ENCODE measurements at places on chromosomes 4 and X.
A peak's percentile ranks its signal among the peaks of the same experiment; 100 is the strongest.

GRCh38 chrX:100379388-100379986, 30.6 kb downstream of the PCDH19 start:
- DNase-seq, result no peak

- no peak for DNase-seq
These were observed 216.2 kb downstream of the ADGRA3 start for GRCh38 chr4:22299678-22300077.

DNA sequence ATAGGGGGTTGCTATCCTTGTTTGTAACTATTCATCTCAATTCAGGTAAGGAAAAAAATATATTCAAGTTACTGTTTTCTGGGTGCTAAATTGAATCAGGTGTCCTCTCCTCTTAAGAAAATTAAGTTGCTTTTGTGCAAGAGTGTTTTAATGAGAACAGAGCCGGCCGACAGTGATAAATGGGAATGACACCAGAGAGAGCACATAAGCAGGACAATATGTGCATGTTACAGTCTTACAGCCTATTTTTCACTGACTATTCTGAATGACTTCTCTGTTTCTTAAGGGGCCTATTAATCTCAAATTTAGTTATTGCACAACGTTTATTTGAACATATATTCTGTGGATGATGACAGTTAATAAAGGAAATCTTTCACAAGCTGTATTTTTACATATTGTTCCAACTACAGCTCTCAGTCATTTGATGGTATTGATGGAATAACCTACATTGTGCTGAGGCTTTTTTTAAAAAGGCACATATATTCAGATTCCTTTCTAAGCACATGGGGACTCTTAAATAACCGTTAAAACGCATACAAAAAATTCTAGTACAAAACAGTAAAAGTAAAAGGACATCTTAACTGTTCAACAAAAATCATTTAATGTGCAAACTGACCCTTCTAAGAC, 68.4 kb downstream of the SLC10A7 start:
- no peak for DNase-seq

GRCh38 chrX:132491191-132491590, 2.4 kb upstream of the MBNL3 start:
- no peak for DNase-seq

- DNase-seq, result peak; percentile 3
These were observed 61.6 kb downstream of the KIT start for GRCh38 chr4:54719378-54719777.

DNA sequence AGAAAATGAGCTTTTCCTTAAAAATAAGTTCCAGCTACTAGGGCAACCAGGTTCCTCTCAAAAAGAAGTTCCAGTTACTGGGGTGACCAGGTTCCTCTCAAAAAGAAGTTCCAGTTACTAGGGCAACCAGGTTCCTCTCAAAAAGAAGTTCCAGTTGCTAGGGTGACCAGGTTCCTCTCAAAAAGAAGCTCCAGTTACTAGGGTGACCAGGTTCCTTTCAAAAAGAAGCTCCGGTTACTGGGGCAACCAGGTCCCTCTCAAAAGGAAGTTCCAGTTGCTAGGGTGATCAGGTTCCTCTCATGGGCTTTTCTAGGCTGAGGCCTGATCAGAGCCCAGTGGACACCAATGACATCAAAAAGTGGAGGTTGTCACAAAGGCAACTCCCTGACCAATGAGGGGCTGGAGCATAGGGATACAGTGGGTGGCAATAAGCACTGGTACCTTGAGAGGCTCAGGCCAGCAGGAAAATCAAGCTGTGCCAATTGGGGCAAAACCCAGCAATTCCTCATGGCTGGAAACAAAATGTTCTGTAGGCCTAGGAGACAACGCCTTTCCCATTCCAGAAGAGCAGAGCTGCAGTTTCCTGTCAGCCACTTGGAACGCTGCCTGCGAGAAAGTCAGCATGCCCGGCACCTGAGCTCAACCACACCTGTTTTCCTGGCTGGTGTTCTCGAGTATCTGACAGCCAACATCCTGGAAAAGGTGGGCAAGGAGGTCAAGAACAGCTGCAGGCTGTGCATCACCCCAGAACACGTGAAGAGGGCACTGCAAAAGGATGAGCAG, 12.3 kb upstream of the SYTL5 start:
- no peak for DNase-seq

DNA sequence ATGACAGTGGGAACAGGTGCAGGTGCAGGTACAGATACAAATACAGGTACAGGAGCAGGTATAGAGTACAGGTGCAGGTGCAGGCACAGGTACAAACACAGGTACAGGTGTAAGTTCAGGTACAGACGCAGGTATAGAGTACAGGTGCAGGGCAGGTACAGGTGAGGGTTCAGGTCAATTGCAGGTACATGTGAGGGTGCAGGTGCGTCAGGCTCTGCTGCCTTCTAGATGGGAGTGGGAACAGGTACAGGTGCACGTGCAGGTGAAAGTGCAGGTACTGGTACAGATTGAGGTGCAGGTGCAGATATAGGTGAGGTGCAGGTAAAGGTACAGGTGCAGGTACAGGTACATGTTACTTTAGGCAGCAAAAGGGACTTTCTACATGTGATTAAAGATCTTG, 85.7 kb downstream of the CRLF2 start:
- no peak for DNase-seq

GRCh38 chr4:102105983-102106382, 239.3 kb downstream of the SLC39A8 start:
- DNase-seq, result no peak

DNA sequence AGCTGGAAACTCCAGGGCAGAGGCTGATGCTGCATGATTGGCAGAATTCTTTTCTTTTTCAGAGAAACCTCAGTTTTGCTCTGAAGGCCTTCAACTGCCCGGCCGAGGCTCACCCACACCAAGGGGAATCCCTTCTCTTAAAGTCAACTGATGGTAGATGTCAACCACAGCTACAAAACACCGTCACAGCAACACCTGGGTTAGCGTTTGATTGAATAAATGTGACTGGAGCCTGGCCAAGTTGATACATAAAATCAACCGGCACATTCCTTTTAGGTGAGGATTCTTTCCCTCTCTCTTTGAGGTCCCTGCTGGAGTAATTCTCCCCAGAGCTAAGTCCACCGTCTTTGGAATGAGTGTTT, 15.2 kb upstream of the KIAA0232 start:
- DNase-seq, result no peak

GRCh38 chr4:57544811-57545654, 434.8 kb upstream of the IGFBP7 start:
- no peak for DNase-seq

DNA sequence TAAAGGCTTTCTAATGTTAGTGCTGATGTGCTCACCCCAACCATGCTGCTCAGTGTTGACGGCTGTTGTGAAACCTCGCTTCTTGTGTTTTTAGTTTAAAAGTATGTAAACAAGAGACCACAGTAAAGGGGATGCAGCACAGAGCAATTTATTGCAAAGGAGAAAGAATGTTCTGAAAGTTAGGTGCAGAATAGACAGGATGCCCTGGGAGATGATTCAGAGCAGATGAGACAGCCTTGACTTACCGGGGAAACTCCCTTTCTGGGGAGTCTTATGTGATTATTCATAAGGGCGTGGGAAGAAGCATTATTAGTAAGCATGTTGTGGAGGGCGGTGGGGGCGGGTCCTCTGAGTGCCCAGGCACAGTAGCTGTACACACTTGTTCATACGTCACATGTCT, 47.7 kb downstream of the EVC start:
- peak; percentile 87 for DNase-seq

DNA sequence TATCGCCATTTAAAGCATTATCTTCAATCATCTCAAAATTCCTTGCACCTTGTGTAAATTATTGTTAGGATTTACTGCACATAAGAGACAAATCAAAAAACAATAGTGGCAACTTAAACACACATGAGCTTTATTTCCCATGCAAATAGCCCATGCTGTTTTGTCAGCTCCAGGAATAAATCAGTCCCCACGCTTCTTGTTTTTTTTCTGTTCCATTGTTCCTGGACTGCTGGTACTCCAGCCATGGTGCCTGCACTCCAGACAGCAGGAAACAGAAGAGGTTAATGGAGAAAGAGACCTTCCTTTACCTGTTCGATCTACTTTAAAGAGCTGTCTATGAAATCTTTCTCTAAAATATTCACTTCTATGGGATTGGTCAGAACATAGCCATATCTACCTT, 1515.7 kb upstream of the TENM3 start:
- DNase-seq, result no peak

DNA sequence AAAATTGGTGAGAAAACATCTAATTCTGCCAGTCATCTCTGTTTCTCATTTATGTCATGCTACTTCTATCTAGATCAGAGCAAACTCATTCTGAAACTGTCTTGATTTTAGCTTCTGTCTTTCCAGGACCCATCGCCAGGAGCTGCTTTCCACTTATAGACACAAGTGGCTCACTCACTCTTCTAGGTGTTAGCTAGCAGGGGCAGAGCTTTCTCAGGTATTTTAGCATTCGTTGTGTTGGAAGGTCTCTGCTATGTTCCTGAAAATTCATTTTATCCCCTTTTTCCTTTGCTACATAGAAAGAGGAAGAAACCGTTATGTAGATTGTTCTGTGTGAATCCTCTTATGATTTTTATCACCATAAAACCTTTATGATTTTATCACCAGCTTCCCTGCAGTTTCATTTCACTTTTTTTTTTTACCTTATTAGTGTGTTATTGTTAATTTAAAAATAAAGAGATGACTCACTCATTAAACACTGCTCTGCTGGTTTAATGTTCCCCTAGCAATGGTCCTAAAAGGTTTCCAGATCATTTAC, 246.6 kb upstream of the AADAT start:
- no peak for DNase-seq

- DNase-seq, result no peak
These were observed 1.9 kb downstream of the PHKA1 start for GRCh38 chrX:72712094-72712755.
